ENCODE measurements at places on chromosomes 13 and 19.

DNA sequence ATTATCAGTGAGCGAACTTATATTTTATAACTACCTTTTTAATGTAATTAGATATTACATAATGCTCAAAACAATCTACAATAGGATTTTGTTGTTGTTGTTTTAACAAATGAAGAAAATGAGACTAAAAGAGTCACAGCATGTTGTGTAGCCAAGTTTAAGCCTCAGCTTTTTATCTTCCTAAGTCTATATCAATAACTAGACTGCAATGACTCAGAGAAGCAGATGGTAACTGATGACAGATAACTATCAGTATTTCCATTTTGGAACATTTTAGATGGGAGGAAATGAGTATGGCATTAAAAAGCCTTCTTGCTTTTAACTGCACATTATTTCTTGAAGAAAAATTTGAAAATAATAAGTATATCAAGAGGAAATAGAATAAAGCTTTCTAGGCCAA lies 825.2 kb downstream of the SLITRK1 start:
- DNase-seq, result no peak

DNA sequence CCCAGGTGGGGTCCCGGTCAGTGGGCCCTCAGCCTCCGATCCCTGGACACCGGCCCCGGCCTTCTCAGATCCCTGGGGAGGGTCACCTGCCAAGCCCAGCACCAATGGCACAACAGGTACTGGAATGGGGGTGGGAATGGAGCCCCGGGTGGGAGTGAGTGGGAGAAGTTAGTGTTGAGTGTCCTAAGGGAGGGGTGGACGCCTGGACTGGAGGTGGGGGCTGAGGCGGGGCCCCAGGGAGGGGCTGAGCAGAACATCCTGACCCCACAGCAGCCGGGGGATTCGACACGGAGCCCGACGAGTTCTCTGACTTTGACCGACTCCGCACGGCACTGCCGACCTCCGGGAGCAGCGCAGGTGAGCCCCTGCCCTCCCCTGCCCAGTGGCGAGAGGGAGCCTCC lies 17.7 kb downstream of the EPN1 start:
- DNase-seq, result no peak

DNA sequence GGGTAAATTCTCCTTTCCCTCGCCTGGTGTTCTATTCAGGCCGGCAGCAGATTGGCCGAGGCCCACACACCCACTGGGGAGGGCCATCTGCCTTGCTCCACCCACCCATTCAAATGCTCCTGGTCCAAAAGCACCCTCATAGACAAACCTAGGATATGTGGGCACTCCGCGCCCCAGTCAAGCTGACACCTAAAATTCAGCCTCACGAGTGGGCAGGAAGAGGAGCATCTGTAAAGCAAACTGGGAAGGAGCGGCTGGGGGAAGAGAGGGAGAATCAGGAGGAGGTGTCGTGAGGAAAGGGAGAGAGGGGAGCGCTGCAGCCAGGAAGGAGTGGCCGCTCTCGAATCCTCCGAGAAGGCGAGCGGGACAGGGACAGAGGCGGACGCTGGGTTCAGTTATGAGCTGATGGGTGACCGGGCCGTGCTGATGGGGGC lies 136.9 kb downstream of the USP12 start:
- DNase-seq, result no peak

DNA sequence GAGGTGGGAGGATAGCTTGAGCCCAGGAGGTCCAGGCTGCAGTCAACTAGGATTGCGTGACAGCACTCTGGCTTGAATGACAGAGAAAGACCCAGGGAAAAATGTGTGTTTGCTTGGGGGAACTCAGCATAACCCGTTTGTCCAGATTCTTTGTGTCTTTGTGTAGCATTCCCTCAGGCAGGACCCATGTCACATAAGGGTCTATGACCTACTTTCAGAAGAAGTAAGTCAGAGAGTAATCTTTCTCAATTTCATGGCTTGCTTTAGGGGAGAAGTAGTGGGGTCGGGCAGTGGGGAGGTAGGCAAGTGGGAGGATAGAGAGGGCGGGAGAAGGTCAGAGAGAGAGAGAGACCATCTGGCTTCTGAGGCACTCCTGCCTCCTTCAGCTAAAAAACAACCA lies 11.9 kb upstream of the PSPC1 start:
- no peak for DNase-seq

- no peak for DNase-seq
Measured at GRCh38 chr13:44075113-44075512, 195.4 kb downstream of the LACC1 start.

DNA sequence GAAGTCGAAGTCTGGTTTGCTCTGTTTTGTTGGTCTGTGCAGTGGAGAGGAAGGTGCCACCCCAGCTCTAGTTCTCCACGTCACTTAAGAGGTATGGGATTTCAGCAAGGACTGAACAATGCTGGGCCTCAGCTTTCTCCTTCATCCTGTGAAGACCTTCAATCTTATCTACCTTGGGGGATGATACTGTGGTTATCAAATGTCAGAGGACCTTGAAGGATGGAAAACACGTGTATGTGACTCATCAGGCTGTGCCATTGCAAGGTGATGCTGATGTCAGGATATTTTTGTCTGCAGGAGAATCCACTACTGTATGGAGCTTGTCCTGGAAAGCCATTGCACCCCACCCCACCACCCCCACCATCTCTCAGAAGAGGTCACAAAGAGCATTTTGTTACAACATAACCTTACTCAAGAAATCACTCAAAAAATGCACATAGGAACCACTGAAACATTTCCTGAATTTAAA lies 81.4 kb upstream of the UQCRFS1 start:
- DNase-seq, result no peak

Data from NCI-H524 (cell line).